Nephron progenitor cell (in vitro differentiated cells): ENCODE measurements at places on chromosomes 1 and 21.
A peak's percentile ranks its signal among the peaks of the same experiment; 100 is the strongest.

GRCh38 chr1:31593770-31594632 lies 17.7 kb downstream of the TINAGL1 start:
- DNase-seq, result peak; percentile 70

- no peak for DNase-seq
These were observed 28.9 kb downstream of the LYPLAL1 start for GRCh38 chr1:219202567-219202966.

DNA sequence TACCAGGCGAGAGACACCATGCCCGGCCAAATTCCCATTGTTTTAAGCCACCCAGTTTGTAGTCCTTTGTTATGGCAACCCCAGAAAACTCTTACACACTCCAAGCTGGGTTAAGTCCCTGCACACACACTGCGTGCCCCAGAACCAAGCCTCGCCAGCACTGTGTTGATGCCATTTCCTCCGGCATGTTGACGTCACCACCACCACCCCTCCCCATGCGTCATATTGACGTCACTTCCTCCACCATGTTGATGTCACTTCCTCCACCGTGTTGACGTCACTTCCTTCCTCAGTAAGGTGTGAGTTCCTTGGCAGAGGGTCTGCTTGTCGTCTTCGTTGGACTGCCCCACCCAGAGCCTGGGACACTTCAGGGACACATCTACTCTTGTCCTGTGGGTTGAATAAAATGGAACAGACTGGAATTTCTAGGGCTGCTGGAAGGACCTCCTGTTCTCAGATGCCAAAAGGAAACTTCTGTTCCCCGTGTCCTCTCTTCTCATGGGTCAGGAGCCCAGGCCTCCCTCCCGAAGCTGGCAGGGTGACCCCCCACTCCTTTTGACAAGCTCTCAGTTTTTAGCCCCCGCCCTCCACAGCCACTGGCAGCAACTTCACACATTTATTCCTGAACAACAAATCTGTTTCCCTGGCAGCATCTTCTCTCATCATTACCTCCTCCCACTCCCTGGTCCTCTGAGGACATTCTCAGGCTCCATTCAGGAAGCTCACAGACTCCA lies 643.3 kb downstream of the NPHP4 start:
- DNase-seq, result no peak

DNA sequence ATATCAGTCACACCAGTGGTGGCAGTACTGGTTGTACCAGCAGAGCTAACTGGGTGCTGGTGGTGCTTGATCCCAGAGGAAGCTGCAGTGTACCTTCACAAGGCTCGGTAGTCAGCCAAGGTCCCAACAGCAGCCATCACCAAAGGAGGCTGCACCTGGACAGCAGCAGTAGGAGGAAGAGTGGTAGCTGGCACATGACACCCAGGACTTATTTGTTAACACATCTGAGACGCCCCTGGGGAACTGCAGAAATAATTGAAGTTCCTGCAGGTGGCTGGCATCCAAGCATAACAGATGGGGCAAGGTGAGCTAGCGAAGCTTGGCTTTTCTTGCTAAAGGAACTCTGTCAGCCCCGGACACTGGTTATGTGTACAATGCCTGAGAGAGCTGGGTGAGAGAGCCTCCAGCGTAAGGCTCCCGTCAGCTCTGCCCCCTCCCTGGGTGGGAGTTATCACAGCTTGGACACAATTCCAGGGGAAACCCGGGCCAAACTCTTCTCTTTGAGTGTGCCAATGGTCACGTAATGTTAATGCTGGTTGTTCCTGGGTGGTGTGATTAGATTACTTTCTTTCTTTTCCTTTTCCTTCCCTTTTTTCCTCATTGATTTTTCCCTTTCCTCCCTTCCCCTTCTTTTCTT lies 29.1 kb upstream of the PARP1 start:
- DNase-seq, result no peak

GRCh38 chr1:15966081-15966955 lies 9.6 kb downstream of the ZBTB17 start:
- no peak for DNase-seq

DNA sequence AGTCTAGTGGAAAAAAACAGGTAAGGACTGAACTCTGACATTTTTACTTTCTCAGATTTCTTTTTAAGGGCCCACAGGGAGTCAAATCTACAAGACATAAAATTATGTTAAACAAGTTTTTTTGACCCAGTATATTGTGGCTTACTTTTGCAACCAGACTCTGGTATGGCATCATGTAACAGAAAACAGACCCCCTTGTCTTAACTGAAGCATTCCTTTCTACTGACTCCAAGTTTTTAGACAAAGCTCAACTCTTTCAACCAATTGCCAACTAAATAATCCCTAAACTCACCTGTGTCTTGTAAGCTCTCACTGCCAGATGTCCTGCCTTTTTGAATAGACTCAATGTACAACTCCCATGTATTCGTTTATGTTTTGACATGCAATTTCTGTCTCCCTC lies 64.3 kb downstream of the FASLG start:
- DNase-seq, result no peak

GRCh38 chr1:53712276-53712675 lies 26.7 kb downstream of the GLIS1 start:
- DNase-seq, result no peak

DNA sequence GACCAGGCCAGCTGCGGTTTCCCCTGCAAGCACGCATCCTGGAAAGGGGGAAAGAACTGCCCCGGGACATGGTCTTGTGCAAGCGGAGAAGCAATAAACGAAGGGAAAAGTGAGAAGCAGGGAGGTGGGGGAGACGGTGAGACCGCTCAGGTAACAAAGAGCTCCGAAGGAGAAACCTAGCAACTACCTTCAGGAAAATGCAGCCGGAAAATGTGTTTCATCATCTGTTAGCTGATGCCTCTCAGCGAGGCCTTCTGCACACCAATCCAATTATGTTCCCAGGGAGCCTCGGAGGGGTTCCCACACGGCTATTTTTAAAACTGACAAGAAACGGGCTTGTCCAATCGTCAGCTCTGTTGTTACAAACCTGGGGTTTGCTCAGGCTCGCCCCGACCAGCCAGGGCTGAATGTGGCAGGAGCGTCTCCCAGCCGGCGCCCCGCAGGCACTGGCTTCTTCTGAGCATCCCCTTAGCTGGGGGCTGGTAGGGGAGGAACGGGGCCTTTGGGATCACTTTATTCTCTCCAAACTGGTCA lies 3.4 kb downstream of the RIPK4 start:
- DNase-seq, result no peak

- DNase-seq, result no peak
These were observed 5.1 kb upstream of the ARHGEF2 start for GRCh38 chr1:155983191-155984024.

GRCh38 chr1:65002156-65002507 lies 35.8 kb upstream of the JAK1 start:
- no peak for DNase-seq

GRCh38 chr21:45643021-45643980 lies at the start of gene PCBP3:
Gene PCBP3 (plus strand): TSS chr21:45643725. CDS start chr21:45850086, 206,361 bp downstream.
- DNase-seq, result peak; percentile 99

DNA sequence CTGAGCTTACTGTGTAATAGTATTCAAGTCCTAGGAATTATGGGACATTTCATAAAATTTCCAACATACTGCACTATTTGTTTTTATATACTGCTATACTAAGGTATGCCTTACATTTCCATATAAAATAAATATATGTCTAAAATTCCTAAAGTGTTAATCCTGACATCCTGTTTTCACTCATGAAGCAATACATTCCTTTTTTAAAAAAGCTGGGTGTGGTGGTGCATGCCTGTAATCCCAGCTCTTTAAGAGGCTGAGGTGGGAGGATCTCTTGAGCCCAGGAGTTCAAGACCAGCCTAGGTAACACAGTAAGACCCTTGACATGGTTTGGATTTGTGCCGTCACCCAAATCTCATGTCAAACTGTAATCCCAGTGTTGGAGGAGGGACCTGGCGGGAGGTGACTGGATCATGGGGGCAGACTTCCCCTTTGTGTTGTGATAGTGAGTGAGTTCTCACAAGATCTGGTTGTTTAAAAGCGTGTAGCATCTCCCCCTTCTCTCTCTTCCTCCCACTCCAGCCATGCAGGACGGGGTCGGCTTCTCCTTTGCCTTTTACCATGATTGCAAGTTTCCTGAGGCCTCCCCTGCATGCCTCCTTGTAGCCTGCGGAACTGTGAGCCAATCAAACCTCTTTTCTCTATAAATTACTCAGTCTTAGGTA lies 5.8 kb downstream of the CDC42BPA start:
- DNase-seq, result no peak

DNA sequence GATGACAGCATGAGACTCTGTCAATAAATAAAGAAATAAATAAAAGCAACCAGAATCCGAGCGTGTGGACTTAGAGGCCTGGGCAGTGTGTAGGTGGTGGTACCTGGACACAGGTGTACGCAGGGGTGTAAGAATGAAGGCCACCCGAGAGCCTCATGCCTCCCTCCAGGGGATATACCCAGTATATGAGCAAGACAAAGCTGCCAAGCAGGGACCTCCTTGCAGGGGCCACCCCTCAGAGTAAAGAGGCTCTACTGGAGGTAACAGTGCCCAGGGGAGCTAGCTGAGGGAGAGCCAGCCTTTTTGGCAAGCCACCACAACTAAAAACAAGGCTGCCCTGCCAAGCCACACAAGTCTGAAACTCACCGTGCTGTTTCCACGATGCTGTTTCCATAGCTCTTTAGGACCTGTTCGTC lies 179.2 kb upstream of the RAB4A start:
- no peak for DNase-seq

GRCh38 chr1:170661646-170662411 lies 2.1 kb upstream of the PRRX1 start:
- peak; percentile 51 for DNase-seq

- DNase-seq, result no peak
These were observed 432.3 kb downstream of the LRRIQ3 start for GRCh38 chr1:73765551-73766233.
